NB4 (cell line): ENCODE measurements at places on chromosomes 12 and 14.
A peak's percentile ranks its signal among the peaks of the same experiment; 100 is the strongest.

- DNase-seq: no peak
These were observed 285.7 kb downstream of the TTC8 start for GRCh38 chr14:89110110-89110509.

DNA sequence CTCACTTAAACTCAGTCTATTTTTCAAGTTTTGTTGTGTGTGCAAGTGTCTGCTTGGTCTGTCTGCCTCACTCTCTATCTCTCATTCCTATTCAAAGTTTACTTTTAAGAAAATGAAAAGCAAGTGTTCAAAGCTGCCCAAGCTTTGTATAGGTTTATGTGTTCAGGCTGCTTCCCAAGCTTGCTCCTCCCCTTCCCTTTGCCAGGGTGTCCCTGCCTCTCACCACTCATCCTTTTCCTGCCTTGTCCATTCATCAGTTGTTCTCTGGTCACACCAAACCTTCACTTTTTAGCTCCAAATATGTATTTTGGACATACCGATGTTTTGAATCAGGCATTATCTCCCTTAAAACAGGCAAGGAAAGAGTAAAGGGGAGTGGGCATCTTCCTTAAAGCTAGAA is 41.3 kb downstream of the STK38L start:
- peak; percentile 27 for DNase-seq

GRCh38 chr14:21023817-21024584 is 860 bp downstream of the NDRG2 start:
- DNase-seq: no peak

DNA sequence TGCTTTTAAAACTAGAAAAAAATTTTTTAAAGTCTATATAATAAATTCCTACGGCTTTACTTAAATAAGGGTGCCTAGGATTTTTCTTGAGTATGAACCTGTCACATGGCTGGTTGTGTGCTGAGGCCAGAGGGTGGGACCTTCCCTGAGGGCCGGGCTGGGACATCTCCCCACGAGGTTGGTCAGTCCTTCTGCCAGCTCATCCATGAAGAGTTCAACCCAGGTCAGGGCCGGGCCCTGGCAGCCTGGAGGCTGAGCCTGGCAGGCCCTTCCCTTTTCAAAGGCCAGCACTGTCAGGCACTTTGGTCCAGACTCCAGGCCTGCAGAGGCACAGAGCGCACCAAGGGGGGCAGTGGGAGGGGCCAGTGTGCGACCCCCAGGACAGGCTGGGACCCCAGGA is 31.7 kb downstream of the TNFAIP2 start:
- peak; percentile 45 for DNase-seq

GRCh38 chr12:40253936-40254335 is 29.1 kb downstream of the LRRK2 start:
- no peak for DNase-seq

GRCh38 chr12:79555028-79555925 is 135.5 kb downstream of the PAWR start:
- DNase-seq: peak; percentile 34

GRCh38 chr12:128026696-128027574 is 240.0 kb upstream of the TMEM132C start:
- DNase-seq: no peak

DNA sequence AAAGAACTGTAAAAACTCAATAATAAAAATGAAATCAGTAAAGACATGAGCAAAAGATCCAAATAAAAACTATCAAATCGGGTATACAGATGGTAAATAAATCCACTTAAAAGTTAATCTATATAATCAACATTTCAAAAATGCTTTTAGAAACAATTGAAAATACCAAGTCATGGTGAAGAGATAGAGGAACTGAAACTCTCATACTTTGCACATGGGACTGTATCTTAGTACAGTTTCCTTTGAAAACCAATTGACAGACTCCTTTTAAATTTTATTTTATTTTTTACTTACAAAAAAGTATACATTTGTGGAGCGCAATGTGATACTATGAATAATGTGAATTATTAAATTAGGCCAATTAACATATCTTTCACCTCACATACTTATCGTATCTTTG is 98.6 kb upstream of the FAR2 start:
- peak; percentile 42 for DNase-seq

- DNase-seq: no peak
These were observed 621.6 kb downstream of the CCER1 start for GRCh38 chr12:90333424-90333823.

DNA sequence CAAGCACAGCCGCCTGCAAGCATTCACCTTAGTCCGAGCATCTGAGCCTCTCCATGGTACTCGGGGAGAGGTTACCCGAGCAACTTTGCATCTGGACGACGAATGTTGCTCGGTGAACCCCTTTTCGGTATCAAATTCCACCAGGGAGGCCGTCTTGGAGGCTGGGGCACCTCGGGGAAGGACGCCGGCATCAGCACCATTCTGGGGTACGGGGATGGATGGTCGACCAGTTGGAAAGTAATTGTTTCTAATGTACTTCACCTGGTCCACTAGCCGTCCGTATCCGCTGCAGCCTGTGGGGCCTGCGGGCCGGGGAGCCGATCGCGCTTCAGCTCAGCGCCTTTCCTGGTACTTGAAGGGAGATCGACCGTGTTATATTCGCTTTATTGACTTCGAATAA is 161.7 kb upstream of the RTL1 start:
- no peak for DNase-seq

DNA sequence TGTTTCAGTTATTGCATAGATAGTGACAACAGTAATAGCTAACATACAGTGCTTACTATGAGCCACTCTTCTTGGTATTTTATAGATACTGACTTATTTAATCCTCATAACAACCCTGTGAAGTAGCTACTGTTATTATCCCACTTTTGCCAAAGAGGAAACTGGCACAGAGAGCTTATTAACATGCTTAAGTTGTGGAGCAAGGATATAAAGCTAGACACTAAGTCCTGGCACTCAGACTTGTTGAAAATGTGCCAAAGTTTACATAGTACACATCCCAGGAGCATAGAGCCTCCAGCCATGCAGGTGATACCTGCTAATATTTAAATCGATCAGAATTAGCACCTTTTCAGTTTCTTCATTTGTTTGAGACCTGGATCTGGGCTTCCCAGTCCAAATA is 41.8 kb downstream of the VEZT start:
- DNase-seq: no peak

DNA sequence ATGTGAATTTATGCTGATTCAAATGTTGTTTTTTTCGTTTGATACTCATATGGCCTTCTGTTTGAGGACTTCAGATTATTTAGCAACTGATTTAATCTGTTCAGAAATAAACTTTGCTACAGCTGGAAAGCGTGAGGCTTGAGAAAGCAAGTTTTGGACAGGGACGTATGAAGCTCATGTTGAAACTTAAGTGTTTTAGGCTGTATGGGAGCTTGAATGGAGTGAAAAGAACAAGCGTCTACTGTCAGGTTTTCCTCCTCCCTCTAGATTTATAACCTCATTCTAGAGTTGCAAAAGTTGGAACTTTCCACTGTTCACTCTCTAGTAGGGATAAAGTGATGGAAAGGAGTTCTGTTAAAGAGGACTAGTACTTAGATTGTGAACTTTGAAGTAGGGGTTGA is 1.0 kb downstream of the PRPF39 start:
- peak; percentile 30 for DNase-seq

DNA sequence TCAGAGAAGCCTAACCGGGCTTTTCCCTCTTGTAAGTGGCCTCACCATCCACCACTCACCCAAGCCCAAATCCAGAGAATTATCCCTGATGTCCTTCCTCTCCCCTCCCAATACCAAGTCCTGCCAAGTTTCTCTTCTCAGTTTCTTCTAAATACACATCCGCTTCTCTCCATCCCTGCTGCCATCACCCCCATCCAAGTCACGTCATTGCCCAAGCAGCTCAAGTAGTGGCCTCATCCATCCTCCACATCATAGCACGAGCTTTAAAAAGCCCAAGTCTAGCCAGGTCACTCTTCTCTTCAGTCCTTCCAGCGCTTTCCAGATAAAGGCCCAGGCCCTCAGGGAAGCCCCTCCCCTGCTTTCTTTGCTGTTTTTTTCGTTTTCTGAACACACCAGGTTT is 25.4 kb downstream of the IL31 start:
- DNase-seq: no peak

DNA sequence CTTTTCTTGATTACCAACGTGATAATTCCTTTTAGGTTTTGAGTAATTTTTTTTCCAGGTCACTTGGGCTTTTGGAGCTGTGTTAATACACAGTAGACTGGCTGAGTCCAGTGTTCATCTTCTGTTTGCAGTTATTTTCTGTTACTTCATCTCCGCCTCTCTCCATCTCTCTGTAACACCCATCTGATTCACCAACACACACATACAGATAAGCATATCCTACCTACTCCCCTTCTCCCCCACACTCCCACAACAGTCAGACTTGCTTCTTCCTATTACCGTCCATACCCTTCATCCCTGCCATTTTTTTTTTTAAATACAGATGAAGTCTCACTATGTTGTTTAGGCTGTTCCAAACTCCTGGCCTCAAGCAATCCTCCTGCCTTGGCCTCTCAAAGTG is 72.7 kb upstream of the MANSC4 start:
- no peak for DNase-seq

DNA sequence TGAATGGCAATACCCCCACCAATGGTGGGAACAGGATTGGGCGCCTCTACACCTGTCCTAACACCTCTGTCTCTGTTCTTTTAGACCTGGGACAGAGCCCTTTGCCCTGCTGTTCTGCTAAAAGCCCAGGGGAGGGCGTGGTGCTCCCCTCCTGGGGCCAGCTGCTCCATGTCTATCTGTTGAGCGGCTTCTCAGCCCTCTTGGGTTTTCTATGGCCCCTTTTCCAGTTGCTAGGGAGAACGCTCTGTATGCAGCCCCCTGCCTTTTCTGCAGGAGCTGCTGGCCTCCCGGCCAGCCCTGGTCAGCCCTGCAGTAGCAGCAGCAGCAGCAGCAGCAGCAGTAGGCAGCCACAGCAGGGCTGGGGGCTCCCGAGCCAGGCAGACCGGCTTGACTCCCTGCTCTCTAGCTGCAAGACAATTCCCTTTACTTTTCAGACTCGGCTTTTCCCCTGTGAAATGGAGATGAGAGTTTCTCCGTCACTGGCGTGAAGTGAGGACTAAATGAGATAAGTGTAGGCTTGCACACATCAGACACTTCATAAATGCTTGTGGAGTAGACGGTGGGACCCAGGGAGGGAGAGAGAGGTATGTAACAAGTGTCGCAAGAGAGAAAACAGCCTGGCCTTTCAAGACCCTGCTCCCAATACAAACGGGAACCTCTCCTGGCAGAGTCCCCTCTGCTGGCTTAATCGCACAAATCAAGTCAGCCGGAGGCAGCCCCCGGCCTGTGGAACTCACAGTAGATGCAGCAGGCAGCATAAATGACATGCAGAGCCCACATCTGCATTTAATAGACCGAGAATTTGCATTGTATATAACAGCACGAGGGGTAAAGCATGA is 1.0 kb downstream of the RTL1 start:
- peak; percentile 23 for DNase-seq

- DNase-seq: no peak
These were observed 976.4 kb upstream of the SEL1L start for GRCh38 chr14:82510007-82510406.

DNA sequence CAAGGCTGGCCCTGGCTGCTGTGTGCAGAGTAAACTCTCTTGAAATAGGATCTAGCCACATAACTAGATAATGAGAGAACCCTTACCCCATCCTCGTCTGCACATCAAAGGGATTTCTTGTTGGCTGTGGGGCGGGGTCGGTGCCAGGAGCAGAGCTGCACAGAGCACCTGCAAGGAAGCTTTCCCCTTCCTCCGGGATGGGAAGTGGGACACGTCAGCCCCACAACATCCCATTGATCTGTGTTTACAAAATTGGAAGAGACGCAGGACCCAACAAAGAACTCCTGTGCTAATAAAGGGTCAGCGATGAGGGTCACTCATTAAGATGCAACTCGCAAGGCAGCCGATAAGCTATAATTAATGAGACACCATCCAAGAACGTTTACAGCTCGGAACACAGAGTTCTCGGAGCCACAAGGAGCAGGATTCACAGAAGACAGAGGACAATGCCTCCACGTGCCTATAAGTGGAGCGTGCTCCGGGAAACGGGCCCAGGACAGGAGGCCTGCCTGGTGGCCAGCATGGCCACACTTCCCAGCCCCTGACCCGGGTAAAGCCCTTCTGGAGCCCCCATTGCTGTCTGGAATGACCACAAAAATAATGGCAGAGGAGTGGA is 171.5 kb downstream of the SLC15A4 start:
- DNase-seq: no peak

DNA sequence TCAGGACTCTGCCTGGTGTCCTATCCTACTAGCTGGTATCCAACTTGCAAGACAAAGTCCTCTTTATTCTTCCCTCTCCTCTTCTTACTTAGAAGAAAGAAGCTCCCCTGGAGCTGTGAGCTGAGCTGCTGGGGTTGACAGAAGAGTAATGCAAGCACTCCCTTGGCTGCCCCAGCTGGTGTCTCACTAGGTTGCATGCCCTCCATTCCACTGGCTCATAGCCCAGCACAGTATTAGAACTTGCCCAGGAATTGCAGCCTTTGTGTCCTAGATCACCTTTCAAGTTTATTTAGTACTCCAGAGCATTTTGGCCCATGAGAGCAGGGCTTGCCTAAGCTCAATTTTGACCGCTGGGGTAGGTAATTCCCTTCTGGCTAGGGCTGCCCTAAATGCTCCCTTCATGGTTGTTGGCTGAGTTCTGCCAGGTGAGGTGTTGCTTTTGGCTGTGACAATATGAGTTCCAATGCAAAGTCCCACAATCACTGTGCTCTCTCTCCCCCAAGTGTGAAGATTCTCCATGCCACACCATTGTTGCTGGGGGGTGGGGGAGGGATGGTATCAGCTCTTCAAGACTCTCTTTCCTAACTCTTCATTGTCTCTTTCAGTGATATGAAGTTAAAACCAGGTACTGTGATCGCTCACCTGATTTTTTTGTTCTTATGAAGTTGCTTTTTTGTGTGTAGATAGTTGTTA is 317.4 kb upstream of the DDHD1 start:
- DNase-seq: no peak

DNA sequence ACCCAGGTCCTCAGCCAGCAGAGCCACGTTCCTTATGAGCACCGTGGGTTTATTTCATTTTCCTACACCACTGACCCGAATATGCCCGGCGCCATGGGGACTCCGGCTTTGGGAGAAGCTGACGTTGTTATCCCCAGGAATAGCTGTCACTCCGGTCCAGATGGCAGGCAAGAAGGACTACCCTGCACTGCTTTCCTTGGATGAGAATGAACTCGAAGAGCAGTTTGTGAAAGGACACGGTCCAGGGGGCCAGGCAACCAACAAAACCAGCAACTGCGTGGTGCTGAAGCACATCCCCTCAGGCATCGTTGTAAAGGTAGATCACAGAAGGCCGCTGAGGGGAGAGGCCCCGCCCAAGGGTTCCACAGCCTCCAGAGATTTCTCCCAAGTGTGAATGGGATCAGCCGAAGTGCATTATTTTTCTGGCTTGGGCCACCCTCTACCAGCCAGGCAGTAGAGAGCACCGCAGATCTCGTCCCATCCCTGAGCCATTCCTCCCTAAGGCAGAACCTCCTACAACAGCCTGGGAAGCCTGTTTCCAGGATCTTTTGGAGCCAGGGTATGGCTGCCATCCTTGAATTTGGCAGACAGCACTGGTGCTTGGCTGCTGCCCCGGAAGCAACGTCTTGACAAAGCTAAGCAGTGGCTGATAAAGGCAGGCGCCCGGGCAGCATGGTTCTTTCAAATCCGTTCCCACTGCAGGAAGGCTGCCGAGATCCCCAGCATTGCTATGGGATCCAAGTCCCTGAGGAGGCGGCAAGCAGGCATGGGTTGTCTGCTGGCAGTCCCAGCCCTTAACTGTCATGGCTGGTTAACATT is 17.8 kb downstream of the CDK2AP1 start:
- no peak for DNase-seq
